ENCODE measurements at places on chromosomes 1 and 21.
A peak's percentile ranks its signal among the peaks of the same experiment; 100 is the strongest.

GRCh38 chr1:184267747-184268146, 119.1 kb upstream of the C1orf21 start:
- DNase-seq, result no peak

DNA sequence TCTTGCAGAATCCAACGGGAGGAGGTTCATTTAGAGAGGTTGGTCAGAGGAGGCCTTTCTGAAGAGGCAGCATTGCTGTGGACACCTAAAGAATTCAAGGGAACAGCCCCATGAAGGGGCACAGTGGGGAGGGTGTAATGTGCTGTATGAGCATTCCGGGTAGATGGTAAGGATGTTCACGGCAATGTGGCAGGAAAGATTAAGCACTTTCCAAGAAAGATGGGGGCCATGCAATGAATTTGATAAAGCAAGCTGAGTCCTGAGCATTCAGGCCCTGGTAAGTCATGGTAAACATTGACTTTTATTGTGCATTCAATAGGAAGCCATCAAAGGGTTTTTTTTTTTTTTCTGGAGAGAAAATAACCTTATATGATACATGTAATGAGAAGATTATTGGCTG, 166.6 kb downstream of the GREM2 start:
- no peak for DNase-seq

GRCh38 chr21:37522641-37523295, 156.2 kb downstream of the DYRK1A start:
- peak; percentile 16 for DNase-seq

DNA sequence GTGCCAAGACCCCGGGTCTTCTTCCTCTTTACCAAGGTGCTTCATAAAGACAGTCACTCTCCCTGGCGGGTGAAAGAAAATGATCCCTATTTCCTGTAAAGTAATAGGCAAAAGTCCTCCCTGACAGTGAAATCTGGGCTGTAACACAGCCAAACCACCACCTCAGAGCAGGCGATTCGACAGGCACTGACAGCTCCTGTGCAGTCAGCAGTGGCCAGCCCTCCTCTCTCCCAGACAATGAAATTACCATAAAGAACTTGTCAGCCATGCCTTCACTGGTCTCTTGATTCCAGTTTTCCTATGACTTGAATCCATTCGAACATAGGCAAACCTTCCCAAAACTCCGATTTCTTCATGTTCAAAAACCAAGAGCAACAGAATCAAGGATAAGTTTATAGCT, 492.2 kb upstream of the DAB1 start:
- DNase-seq, result no peak

DNA sequence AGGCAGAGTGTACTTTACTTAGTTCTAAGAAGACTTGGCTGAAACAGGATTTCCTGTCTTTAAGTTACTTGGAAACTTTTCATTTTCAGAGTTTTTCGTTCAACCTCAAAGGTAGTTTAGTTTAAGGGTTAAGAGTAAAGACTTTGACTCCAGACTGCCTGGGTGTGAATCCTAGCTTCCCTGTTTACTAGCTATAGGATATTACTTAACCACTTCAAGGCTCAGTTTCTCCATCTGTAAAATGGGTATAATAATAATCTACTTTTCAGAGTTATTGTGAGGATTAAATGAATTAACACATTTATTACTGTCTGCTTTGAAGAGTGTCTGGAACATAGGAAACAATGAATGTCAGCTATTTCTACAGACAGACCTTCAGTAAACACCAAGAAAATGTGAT, 30.0 kb downstream of the ZNHIT6 start:
- DNase-seq, result no peak

DNA sequence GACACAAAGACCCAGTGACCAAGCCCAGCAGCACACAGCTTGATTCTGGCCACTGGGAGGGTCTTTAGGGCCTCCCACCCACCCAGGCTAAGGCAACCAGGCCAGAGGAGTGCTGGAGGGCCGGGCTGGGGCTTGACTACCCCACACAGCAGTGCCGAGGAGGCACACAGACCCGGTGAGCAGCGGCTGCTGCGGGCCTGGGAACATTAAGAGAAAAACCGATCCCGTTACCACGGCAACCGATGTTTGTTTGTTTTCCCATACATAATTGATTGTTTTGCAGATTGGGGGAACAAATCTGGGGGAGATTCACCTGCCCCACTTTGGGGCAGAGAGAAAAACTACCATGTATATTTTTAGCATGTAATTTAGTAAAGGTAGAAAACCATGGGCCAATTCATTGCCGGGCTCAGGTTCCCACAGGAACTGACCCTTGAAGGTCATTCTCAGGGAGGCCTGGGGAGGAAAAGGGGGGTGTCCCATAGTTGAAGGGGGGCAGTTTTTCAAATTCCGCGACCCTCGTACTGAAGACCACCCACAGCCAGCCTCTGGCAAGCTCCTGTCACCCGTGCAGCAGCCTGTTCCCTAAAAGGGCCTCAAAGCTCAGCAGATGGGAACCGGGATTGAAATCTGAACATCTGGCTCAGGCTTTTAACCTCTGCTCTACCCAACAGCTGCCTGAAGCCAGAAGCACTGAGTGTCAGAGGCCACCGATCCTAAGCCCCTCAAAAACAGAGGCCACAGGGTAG, 35.3 kb downstream of the CHD5 start:
- no peak for DNase-seq

DNA sequence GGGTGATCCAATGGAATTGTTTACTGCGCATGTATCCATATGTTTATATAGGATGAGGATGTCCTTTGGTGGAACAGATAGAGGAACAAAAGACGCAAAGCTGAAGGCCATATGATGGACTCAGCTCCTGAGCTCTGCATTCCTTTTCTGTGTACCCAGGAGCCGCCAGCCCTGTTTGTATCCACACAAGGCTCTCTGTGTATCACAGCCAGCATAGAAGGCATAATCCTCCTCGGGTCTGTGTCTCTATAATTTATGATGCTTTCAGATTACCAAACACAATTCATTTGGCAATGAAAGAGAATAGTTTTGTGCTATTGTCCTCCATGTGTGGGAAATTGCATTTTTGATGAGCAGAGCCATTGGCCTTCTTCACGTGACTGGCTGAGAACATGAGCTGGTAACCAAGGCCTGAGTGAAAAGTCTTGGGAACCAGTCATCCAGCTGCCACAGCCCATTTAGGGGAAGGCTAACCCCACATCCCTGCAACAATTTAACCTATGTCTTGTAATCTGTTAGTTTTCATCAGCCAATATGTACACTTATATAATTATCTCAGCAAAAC, 119.2 kb downstream of the PBX1 start:
- DNase-seq, result no peak

DNA sequence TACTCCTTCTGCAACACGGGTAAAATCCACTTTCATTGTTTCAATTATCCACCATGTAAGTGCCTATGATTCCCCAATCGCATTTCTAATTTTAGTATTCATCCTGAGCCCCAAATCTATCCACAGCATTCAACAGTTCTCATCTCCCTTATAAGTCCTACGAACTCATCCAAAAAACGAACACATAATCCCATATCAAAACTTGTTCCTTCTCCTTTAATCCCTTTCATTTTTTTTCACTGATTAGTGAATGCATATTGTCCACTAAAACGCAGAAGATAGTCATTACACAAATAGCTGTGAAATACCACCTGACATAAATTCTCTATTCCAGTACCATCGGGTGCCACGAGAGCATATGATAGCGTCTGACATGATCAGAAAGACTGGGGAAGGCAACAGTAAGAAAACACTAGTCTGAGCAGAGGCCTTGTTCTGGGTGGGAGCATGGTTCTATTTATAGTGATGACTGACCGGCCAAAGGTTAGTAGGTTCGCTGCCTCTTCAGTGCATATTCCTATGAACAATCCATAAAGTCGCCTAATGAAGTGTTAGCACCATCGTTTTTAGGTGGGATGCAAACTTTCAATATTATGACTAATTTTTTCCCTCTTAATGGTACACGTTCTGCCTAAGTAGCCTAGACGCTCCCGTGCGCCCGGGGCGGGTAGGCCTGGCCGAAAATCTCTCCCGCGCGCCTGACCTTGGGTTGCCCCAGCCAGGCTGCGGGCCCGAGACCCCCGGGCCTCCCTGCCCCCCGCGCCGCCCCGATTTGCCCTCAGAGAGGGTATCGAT, 648 bp downstream of the ATP5PF start:
- peak; percentile 18 for DNase-seq

DNA sequence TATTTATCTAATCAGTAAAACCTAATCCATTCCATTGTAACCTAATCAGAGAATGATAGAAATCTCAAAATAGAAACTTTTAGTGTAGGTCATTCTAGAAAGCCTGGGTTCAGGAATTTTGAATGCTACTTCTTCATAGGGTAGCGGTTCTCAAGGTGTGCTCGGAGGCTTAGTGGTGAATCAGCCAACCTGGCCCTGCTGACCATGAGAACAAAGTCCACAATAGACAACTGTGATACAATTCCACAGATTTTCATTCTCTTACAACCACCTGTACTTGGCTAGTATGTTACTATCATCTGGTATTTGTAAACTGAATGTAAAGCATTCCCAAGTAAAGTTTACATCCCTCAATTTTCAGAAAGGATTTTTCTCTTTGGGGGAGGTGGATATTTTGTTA, 7.5 kb upstream of the PUM1 start:
- no peak for DNase-seq

GRCh38 chr1:5750186-5751162, 241.8 kb downstream of the NPHP4 start:
- no peak for DNase-seq

- no peak for DNase-seq
Measured at GRCh38 chr1:10866321-10867093, 70.1 kb upstream of the CASZ1 start.

- no peak for DNase-seq
Measured at GRCh38 chr1:6987940-6988339, 202.7 kb downstream of the CAMTA1 start.

DNA sequence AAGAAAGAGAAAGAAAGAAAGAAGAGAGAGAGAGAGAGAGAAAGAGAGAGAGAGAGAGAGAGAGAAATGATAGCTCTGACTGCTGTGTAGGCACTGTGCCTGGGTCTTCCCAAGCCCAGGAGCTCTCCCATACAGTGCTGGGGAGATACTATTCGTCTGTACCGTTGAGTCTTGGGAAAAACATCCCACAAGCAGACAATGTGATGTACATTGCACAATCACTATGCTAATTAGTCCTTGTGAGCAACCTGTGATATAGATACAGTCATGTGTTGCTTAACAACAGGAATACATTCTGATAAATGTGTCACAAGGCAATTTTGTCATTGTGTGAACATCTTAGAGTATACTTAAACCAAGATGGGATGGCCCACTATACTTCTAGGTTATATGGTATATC, 381.0 kb downstream of the HHAT start:
- DNase-seq, result no peak

- DNase-seq, result peak; percentile 49
Measured at GRCh38 chr1:41870076-41870562, 48.6 kb downstream of the HIVEP3 start.

DNA sequence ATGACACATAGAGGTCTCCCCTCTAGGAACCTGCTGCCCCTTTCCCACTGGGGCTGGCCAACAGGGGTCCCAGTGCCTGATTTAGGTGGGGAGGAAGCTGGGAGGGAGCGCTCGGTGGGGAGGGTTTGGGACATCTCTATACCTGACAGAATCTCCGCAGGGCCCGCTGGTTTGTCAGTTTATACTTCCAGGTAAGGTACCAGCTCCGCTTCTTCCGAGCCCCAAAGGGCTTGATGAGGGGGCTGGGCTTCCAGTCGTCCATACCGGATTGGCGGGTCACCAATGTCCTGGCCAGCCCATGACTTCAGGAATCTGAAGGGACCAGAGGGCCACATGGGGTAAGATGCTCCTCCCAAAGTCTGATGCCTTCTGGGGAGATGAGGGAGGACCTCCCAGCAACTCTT, 672 bp downstream of the POMGNT1 start:
- DNase-seq, result no peak

GRCh38 chr1:66315671-66316070, 218.3 kb upstream of the SGIP1 start:
- peak; percentile 38 for DNase-seq

GRCh38 chr21:33761441-33762036, 119.2 kb downstream of the ITSN1 start:
- DNase-seq, result peak; percentile 58

- no peak for DNase-seq
Measured at GRCh38 chr1:234111458-234112142, 207.1 kb downstream of the SLC35F3 start.

- DNase-seq, result no peak
Measured at GRCh38 chr1:36023098-36023769, 60.7 kb upstream of the TEKT2 start.

DNA sequence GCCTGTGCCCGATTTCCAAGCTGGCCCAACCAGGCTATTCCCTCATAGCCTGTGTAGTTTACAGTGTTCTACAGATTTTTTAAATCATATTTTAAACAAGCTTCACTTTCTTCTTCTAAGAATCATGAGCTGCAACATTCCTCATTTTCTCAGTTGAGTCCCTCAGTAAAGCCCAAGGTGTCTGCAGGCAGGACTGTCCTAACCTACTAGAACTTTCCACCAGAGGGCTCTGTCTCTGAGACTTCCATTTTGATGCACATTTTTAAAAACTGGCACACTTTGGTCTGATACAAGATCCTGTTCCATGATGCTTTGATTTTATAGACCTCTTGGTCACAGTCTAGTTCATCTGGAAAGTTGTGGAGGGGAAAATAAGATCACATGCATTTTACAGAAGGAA, 21.6 kb upstream of the SLAMF6 start:
- DNase-seq, result no peak

GRCh38 chr1:8395433-8395866, 77.5 kb downstream of the SLC45A1 start:
- peak; percentile 72 for DNase-seq

DNA sequence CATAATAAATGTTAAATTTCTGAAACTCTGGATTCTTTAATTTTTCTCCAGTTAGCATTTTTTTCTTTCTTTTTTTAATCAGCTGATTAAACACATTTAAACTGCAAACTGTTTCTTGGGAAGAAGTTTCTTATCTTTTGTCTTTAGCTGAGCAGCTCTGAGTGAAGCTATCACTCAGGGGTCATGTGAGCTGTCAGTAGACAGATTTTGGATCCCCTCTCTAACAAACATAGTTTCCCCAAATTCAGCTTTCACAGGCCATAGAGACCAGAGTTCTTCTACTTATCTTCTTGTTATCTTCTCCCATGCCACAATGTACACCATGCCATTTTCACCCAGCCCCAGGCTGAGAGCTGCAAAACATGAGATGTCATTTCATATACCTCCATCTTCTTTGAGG, 148.9 kb downstream of the CDC42BPA start:
- no peak for DNase-seq

DNA sequence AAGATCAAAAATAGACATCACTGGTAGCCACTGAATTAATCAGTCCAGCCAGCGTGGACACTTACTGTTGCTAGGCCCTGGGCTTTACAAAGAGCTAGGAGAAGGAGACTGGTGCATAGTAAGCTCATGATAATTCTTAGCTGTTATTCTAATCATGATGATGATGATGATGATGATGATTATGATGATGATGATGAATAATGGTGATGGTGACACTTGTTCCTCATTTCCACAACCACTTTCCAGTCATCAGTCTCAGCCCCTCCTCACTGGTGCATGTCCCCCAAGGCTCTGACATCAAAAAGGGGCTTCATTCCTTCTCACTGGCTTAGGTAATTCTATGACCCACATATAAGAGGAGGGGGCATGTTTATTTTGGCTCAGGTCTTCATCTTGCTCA, 701.0 kb downstream of the PTPRU start:
- no peak for DNase-seq

GRCh38 chr1:157367870-157368269, 184.4 kb downstream of the FCRL5 start:
- no peak for DNase-seq

All from inflammatory macrophage treated with lipopolysaccharide for 1 hour (primary cell).